ENCODE measurements at places on chromosomes 4 and X.

DNA sequence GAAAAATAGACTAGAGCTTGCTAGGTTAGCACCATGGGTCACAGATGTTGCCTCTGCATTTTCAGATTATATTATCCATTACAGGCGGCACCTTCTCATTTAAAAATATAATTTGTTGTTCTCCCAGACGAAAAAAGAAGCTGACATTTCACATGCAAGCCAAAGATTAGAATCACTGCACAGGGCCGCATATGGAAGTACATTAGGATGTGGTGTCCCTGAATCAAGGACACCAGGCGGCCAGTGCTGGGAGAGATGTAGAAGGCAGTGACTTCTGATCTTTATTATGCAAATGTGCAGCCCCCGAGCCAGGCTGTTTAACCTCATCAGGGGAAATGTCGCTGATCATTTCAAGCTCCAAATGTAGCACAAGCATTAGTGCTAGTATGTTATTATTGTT, 22.8 kb downstream of the REELD1 start:
- no peak for DNase-seq

DNA sequence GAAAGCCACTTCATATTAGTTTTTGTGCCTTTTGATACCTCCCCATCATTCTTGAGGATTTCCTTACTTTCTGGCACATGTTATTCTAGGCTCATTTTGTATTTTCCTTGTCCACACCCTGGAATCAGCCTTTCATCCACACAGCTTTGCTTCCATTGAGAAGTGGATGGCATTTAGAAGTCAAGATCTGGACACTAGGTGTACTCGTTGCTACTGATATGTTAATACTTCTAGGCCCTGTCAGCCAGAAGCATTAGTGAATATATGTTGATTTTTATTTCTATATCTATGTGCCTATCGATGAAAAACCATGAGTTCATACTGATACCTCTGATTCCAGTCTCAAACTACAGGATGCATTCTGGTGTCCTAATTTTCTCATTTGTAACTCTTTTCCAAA, 73.2 kb downstream of the ARHGAP24 start:
- no peak for DNase-seq

DNA sequence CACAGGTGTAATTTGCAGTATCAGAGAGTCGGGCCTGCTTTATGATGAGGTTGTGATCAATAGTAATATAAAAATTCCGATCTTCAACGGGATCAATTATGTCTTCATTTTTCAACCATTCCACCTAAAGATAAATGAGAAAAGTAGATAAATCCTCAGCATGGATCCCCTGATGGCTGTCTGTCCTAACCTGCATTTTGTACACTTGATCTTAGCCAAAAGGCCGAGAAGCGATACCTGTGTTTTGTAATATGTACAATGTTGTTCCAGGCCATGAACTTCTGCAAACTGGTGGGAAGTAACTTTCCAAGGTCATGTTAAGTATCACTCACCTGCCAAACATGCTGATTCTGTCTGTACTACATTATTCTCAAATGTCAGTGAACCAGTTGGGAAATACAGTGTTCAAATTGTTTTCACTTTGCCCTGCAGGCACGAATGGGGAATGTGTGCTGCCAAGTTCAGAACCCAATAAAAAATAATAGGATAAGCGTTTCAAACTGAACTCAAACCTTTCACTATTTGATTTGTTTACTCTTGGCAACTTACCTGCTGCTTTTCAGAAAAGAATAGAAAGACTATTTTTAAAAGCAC, 298.1 kb downstream of the UNC5C start:
- DNase-seq: no peak

- DNase-seq: no peak
These were observed 531 bp downstream of the STAG2 start for GRCh38 chrX:123962006-123962467.

DNA sequence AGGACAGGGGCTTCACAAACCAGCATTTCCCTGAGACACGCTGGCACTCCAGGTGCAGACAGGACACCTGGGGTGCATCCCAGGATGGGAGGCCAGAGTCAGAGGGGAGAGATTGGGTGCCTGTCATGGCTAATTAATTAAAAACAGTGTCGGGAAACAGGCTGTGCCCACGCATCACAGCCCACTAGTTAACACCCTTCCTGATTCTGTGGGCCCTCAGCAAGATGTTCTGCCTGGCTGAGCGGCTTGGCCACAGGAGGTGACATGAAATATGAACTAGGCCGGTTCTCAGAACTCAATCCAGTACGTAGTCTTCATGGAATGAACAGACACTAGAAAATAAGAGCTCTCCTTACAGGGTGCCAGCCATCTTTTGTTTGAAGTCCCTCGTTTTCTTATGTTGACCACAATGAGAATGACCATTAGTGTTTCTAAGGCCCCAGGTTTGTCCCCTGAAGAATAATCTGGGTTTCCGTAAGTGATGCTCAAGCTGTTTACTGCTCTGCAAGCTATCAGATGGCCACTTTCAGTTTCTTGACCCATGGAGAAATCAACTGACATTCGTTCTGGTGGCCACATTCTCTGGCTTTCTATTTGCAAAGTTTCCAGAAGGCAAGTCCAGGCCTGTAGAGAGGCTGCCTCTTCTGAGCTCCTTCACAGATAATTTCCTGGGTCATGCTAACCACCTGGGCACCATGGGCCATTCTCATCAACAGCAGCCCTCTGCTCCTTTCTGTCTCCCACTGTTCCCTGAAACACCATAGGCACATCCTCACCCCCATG, 72.3 kb downstream of the SLC34A2 start:
- DNase-seq: no peak

Measured in stimulated activated CD8-positive, alpha-beta memory T cell treated with anti-CD3 and anti-CD28 coated beads, Interleukin-15, amount 100 ng/mL, for 1 hour (primary cell).